ENCODE measurements at places on chromosomes 7 and 10.

GRCh38 chr10:10545771-10546170 lies 471.9 kb upstream of the CELF2 start:
- DNase-seq: no peak

GRCh38 chr10:9508606-9509005 lies 1454.1 kb downstream of the GATA3 start:
- no peak for DNase-seq

- no peak for DNase-seq
Measured at GRCh38 chr10:44935966-44936295, 23.7 kb upstream of the RASSF4 start.

- DNase-seq: no peak
Measured at GRCh38 chr10:132101529-132101928, 35.8 kb downstream of the JAKMIP3 start.

- DNase-seq: no peak
Measured at GRCh38 chr7:128007303-128007680, 23.9 kb downstream of the LRRC4 start.

DNA sequence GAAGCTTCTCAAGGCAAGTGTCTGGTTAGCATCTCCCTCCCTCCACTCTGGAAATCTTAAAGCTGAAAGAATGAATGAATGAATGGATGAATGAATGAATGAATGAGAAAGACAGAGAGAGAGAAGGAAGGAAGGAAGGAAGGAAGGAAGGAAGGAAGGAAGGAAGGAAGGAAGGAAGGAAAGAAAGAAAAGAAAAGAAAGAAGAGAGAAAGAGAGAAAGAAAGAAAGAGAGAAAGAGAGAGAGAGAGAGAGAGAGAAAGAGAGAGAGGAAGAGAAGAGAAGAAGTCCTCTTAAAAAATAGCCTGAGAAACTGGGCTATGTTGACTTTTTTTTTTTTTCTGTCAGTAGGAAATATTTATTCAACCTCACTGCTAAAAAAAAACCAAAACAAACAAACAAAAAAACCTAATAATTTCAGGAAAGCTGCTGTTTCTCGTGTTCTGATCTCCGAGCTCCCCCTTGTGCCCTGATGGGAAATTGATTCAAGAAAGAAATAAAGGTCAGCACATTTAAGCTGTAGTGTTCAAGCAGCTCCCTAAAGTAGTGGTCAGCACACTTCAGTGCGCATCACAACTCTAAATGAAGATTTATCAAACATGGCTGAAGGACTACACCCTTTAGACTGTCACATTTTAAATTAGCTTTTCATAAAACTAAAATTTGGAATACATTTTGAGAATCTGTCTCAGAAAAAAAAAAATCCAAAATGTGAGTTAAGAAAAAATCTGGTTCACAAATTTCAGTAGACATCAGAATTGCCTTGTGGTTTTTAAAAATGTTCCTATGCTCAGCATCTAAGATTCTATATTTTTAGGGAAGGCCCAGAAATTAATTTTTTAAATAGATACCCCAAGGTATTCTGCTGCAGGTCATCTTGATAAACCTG lies 154.3 kb downstream of the ELAPOR2 start:
- no peak for DNase-seq

DNA sequence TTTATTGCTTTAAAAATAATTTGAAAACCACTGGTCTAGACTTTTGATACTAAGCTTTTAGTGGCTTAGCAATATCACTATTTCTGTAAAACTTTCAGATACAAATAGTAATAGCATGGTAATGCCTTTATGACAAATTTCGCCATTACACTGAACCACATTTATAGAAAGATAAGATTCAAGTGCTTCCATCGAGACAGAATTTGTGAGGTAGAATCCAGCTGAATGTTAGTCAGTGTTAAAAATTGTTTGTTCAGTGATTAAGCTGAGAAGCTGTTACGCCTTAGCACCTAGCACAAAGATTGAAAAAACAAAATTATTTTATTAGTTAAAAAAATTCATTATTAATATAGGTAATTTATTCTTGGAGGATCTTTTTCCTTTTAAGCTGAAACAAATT lies 36.5 kb downstream of the GNAT3 start:
- DNase-seq: no peak

DNA sequence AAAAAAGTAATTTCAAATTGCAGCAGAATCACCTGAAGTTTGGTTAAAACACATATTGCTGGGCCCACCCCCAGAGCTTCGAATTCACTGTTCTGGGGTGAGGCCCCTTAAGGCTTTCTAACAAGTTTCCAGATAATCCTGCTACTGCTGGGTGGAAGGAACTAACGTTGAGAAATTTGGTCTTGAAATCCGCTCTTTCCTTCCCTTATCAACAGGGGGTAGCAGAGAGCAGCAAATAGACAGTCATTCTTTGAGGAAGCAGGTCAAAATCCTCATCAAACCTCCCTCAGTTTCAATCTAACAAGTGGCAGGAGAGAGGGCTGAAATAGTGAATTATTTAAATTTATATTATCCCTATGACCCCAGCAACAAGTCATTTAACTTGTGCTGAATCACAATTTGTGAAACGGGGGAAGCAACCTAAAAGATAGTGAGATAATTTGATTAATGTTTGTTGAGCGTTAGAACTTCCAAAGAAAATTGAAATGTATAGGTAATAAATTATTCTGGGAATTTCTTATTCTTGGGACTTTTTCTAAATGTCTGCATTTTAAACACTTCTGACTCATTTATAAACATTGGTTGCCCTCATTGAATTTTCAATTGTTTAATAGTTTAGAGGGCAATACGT lies 21.7 kb upstream of the MALSU1 start:
- peak; percentile 56 for DNase-seq

GRCh38 chr7:2063563-2064260 lies 169.0 kb downstream of the MAD1L1 start:
- DNase-seq: no peak

- DNase-seq: no peak
Measured at GRCh38 chr7:11858622-11859302, 26.8 kb upstream of the THSD7A start.

DNA sequence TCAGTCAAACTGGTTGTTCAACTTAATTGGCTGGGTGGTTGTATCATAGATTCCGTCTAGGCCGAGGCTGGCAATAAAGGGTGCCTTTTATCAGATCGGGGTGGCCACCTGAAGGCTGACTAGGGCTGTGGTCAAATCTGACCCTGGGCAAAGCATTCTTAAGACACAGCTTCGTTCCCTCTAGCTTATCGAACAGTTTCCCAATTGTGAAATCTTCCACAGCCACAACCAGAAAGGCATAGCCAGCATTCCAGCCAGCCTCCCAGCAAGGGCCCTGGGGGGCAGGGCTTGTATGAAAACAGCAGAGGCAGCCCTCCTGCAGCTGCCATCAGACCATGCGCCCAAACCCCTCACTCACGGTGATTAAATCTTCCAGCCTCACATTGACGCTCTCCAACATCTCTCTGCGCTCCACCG lies 42.5 kb upstream of the TMEM213 start:
- DNase-seq: no peak

- no peak for DNase-seq
Measured at GRCh38 chr10:42936580-42936979, 140.3 kb upstream of the RET start.

DNA sequence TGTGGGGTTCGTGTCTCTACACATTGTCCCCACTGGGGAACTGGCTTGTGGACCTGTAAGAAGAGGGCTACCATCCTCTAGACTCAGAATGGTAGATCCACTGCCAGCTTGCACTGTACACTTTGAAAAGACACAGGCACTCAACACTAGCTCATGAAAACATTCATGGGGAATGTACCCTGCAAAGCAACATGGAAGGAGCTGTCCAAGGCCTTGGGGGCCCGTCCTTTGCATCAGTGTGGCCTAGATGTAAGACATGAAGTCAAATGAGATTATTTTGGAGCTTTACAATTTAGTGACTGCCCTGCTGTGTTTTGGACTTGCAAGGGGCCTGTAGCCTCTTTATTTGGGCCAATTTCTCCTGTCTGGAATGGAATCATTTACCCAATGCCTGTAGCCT lies 399.0 kb upstream of the PCDH15 start:
- no peak for DNase-seq

DNA sequence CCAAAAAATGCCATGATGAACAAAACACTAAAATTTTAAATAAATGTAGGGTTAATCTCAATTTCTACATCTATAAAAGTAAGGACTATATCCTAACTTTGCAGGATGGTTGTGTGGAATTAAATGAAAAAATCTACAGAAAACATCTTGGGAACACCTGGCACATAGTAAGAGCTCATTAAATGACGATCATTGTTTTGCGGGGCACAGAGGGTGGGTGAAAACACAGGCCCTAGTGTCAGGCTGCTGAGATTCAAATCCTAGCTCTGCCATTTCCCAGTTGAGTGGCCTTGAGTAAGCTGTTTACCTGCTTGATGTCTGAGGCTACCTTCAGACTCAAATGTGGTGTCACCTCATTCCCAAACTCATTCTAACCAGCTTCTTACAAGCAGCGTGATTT lies 35.6 kb downstream of the BTBD16 start:
- DNase-seq: no peak

GRCh38 chr10:42850931-42851330 lies 68.3 kb downstream of the BMS1 start:
- no peak for DNase-seq

- DNase-seq: no peak
Measured at GRCh38 chr7:3537210-3537875, 236.3 kb downstream of the SDK1 start.

DNA sequence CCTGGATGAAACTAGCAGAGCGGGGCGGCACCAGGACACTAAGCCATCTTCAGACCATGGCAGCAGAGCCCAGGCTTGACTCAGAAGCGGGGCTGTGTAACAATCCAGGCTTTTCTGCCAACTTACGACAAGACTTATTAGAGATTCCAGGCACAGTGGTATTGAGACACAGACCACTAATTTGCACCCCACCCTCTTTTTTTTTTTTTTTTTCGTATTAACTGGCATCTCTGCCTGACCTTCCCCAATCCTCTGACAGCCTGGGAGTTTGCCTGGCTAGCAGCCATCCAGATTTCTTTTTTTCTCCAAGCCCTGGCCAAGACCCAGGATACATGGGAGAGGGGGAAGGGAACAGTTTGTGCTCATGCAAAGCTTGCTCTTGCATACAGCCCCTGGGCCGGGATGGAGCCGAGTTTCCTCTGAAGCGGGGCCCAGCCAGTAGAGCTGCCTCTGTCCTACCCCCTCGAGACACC lies 182.4 kb downstream of the PLXNA4 start:
- no peak for DNase-seq

- DNase-seq: no peak
Measured at GRCh38 chr7:139026551-139026950, 9.3 kb downstream of the ZC3HAV1L start.

DNA sequence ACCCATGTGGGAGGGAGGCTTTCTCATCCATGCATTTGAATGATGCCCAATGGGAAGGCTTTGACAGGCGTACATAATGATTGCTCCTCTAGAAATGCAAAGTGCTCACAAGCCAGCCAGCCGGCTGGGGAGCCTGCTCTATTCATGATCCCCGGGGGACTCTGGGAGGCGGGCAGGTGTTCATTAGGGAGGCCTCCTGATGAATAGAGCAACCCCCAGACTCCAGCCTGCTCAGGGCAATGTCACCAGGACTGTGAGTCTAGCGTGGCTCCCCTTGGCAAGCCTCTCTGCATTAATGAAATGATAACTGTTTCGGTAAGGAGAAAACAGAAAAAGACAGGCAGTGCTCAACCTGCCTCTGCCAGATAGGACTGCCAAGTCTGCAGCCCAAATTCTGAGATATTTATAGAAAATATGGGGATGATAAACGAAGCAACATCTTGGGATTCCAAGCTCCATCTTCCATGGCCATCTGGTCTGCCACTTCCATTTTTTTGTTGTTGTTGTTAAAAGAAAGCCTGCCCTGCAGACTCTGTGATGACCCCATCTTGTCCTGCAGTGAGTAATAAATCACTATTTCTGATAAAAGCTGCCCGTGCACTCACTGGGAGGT lies 236.4 kb downstream of the PRPF18 start:
- no peak for DNase-seq

DNA sequence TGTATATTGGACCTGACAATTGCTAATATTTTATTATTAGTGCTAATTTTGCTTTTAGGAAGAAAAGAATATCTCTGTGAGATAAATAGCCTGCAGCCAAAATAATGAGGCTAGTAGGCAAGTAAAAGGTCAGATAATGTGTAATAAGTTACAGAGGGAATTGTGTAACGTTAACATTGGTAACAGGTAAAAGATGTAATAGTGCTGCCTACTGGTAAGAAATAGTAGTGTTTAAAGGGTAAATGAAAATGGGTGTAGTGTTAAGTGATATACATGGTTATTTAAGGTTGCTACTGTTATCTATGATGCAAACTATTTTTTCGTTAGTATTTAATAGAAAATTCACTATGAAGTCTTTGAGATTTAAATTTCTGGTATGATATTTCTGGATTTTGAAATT lies 9.2 kb upstream of the FOXP2 start:
- no peak for DNase-seq

- DNase-seq: no peak
Measured at GRCh38 chr10:65183236-65183635, 1662.0 kb downstream of the REEP3 start.

- DNase-seq: no peak
Measured at GRCh38 chr10:80737209-80737608, 199.5 kb downstream of the SH2D4B start.

DNA sequence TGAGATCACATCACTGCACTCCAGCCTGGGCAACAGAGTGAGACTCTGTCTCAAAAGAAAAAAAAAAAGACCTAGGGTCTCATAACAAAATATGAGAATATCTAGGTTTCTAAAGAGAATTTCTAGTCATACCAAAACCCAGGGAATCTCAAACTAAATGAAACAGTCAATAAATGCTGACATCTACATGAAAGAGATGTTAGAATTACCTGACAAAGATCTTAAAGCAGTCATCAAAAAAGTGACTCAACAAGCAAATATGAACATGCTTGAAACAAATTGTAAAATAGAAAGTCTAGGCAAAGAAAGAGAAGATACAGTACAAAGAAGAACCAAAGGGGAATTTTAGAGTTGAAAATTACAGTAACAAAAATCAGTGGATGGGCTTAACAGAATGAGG lies 26.9 kb upstream of the RET start:
- DNase-seq: no peak

DNA sequence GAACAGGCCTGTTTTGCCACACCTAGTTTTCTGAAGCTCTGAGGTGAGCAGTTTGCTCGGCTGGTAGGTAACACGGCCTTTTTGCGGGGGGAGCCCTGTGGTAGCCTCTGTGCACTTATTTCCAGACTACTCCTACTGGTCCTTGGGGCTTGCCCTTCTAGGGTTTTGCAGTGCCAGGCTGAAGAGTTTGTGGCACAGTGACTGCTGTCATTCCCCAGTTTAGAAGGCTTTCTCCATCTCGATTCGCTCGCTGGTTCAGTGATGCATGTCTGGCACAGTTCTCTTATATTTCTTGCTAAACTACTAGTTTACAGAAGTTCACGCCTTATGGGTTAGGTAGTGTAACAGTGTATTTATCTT lies 711 bp downstream of the KIF20B start:
- peak; percentile 5 for DNase-seq

GRCh38 chr10:1006573-1006972 lies 18.3 kb downstream of the GTPBP4 start:
- DNase-seq: no peak

- DNase-seq: peak; percentile 2
Measured at GRCh38 chr7:114889646-114890285, 32.1 kb upstream of the MDFIC start.

GRCh38 chr7:34895202-34895601 lies 142.1 kb downstream of the DPY19L1 start:
- no peak for DNase-seq

- no peak for DNase-seq
Measured at GRCh38 chr7:97772045-97772901, 40.4 kb downstream of the TAC1 start.

GRCh38 chr10:60643874-60644273 lies 134.4 kb upstream of the CDK1 start:
- DNase-seq: no peak

- no peak for DNase-seq
Measured at GRCh38 chr7:1678081-1678543, 8.0 kb downstream of the ELFN1 start.

- DNase-seq: no peak
Measured at GRCh38 chr7:68433462-68434070, 1164.7 kb upstream of the AUTS2 start.

Measured in GM12864 (cell line).